ELR (cell line): ENCODE measurements at places on chromosomes 12 and 14.
A peak's percentile ranks its signal among the peaks of the same experiment; 100 is the strongest.

DNA sequence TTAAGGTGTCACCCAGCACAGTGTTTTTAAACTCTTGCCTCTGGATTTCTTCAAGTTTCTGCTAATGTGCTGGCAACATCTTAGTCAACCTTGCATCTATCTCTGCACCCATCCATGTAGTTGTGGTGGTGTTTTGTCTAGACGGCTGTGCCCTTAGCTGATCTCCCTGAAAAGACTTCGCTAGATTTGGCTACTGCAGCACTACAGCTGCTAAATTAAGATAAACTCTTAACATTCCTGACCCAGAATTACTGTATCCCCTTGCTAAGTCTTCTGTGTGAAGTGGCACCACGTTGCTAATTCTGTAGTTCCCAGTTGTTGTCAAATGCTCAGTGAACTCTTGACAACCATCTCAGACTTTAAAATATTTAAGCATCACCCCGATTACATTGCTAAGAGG lies 66.8 kb downstream of the SRGAP1 start:
- no peak for DNase-seq

DNA sequence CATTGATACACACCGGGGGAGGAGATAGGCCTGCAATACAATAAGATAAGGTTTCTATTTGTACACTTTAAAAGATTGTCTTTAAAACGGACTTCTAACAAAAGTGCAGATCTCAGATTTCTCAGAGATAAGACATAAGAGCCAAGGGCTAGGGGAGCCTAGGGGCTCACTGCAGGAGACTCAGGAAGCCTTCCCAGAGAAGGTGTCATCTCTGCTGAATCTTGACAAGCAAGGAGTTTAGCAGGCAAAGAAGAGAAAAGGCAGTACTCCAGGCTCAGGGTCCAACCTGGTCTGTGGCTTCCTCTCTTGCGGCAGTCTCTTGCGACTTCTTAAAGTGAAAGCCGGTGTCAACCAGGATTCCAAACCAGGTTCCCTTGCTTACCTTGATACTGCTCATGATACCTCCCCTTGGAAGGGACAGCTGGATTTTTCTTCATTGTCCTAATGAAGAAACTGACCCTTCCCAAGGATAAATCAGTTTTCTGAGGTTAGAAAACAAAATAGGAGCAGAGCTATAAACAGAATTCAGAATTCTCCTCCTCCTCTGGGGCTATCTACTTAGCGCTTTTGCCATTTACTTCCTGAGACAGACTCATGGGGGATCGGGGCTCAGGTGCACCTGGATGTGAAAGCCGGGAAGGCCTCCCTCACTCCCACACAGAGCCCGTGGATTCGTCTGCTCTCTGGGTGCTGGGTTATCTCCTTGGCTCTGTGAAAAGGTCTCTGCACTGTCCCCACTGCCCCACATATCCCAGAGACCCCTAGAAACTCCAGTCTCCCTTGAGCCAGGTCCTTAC lies 1.7 kb upstream of the SCNN1A start:
- DNase-seq: no peak

DNA sequence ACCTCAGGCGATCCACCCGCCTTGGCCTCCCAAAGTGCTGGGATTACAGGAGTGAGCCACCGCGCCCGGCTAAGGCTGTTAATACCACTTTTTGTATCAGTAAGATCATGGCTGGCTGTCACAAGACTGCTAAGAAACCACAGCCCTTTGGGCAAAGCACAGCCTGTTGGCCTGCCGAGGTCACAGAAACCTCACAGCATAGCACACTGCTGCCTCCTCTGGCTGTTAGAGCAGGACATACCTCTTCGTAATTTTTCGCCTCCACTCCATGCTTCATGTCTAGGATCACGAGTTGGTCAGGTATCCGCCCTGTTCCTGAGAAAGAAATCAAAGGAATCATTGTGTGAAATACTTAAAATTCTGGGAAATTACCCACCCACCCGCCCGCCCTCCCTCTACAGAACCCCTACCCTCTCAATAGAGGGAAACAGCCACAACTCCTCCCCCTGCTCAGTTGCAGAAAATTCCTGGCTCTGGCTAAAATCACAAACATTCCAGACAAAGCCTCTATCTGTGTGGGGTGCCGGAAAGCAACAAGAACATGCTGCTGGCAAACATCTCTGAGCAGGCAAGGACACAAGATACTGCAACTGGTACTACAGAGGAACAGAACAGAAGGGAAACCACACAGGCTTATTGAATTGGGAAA lies 20.7 kb upstream of the NEK9 start:
- peak; percentile 17 for DNase-seq

- DNase-seq: no peak
Measured at GRCh38 chr12:39618701-39619100, 902 bp downstream of the ABCD2 start.

- DNase-seq: no peak
Measured at GRCh38 chr14:73428353-73428824, 30.0 kb downstream of the NUMB start.

- no peak for DNase-seq
Measured at GRCh38 chr12:11963841-11964471, 106.8 kb upstream of the BCL2L14 start.

- DNase-seq: peak; percentile 80
Measured at GRCh38 chr12:27780612-27781408, 774 bp upstream of the MANSC4 start.

GRCh38 chr12:30026621-30027234 lies 243.0 kb upstream of the TMTC1 start:
- DNase-seq: peak; percentile 50

GRCh38 chr12:92075425-92075914 lies 70.2 kb downstream of the BTG1 start:
- DNase-seq: peak; percentile 68

- DNase-seq: no peak
Measured at GRCh38 chr14:101073598-101073965, 170.1 kb upstream of the RTL1 start.

DNA sequence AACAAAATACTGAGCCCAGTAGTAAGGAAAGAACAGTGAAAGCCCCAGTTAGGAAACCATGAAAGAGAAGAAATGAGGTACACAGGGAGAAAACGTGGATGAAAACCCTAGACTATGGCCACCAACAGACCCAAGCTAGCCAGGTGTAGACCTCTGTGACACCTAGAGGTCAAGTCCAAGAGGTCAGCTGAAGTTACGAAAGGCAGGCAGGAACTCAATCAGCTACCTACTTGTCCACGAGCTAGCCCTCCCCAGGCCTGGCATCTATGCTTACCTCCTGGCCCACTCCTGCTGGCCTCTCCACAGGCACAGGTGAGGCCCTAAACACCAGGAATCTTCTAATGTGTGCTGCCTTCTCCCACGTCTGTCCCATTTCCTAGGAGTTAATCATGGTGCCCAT lies 48.7 kb downstream of the DPF3 start:
- DNase-seq: no peak

- DNase-seq: no peak
Measured at GRCh38 chr12:55663391-55663790, 26.7 kb downstream of the OR10P1 start.

- no peak for DNase-seq
Measured at GRCh38 chr12:9753498-9753897, 7.2 kb downstream of the CD69 start.

DNA sequence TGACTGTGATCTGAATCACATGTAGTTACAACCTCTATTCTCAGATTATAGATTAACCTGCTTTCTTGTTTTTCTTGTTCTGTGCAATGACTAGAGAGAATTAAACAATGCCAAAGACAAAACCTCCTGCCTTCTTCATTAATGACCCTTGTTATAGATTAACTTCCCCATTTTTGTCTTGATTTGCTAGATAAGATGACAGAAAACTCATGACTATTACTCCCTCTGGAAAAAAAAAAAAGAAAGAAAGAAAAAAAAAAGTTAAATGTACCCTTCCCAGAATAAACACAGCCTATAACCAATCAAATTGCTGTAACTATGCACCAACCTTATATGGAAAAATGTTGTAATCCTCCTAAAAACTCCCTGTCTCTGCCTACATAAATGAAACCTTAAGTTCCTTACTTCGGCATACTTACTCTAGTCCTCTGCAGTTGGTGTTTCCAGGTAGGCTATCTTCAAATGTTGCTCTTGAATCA lies 41.1 kb upstream of the PCED1B start:
- DNase-seq: no peak

- peak; percentile 90 for DNase-seq
Measured at GRCh38 chr12:106415134-106415533, 57.6 kb downstream of the POLR3B start.

DNA sequence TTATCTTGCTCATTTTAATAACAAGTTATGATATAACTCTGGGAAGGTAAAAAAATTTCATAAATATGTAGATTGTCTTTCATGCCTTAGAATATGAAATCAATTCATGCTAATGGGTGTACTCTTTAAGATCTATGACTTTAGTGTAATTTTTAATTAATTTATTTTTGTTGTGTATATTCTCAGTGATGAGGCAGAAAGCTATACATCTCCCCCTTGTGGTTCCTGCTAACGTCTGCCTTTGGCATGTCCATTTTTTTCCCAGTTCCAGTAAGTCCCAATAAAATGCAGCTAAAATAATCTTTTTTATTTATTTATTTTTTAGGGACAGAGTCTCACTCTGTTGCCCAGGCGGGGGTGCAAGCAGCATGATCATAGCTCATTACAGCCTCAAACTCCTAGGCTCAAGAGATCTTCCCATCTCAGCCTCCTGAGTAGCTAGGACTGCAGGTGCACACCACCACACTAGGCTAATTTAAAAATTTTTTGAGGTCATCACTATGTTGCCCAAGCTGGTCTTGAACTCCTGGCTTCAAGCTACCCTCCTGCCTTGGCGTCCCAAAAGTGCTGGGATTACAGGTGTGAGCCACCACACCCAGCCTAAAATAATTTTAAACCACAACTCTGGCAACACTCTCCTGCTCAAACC lies 3.3 kb upstream of the CHURC1 start:
- DNase-seq: peak; percentile 70

DNA sequence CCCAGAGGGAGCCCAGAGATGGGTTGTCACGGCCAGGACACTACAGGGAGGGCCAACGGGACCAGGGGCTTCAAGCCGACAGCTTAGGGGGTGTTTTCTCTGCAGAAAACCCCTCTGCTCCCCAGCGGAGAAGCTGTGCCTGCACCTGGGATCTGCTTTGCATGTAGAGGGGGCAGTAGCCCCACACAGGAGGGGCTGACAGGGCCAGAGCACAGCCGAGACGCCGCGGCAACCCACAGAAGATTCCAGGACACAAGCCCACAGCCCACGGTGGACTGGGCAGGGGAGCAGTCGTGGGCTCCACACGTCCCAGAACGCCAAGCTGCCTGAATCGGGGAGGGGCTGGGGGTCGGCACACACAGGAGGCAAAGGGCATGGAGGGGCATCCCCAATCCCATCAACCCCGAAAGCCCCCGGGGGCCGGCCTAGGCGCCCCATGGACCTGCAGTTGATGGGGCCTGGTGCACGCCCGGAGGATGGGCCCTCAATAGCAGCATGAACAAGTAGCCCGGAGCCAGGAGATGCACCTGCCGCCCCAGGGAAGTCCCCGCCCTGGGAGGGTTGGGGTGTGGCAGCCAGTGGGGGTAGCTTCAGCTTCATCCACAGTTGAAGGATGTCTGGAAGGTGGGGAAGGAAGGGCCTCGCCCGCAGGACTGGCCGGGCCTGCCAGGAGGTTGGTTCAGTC lies 30.5 kb upstream of the TMEM179 start:
- DNase-seq: no peak

DNA sequence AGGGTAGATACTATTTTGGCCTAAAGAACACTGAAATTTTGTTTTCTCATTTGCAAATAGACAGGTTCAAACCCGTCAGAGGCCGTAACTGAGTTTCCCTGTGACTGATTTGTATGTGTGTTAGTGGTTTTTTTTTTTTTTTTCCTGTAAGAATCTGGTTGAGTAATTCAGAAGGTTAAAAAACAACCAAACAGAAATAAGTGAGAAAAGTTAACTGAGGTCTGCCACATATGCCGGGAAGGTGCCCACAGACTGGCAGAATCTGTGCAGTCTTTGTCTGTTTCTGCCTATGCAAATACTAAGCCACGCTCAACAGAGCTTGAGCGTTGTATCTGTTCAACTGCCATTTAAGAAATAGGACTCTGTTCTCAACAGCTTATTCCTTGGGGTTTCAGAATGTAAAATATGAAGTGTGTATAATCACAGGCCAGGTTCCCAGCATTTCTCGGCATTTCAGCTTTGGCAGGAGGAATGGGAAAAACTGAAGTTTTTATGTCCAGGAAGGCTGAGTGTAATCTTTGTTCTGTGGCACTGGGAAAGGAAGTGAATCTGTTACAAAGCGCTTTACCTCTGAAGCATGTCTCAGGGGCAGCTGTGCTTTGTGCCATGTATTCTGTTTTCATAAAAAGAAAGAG lies 181.9 kb downstream of the PRKCH start:
- no peak for DNase-seq

- no peak for DNase-seq
Measured at GRCh38 chr14:89418976-89419375, 1.9 kb upstream of the FOXN3 start.

- no peak for DNase-seq
Measured at GRCh38 chr14:58353516-58354299, 42.0 kb upstream of the TOMM20L start.

DNA sequence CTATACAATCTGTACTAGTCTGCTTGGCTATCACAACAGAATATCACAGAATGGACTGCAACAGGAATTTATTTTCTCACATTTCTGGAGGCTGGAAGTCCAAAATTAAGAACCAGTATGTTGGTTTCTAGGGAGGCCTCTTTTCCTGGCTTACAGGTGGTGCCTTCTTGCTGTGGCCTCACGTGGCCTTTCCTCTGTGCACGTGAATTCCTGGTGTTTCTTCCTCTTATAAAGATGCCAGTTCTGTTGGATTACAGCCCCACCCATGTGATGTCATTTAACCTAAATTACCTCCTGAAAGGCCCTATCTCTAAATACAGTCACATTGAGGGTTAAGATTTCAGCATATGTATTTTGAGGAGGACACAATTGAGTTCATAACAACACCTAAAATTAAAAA lies 32.1 kb upstream of the C2CD5 start:
- DNase-seq: no peak

GRCh38 chr14:20657216-20658211 lies 16.0 kb upstream of the OR6S1 start:
- peak; percentile 46 for DNase-seq

GRCh38 chr12:47360771-47361388 lies 281.1 kb upstream of the AMIGO2 start:
- peak; percentile 34 for DNase-seq

DNA sequence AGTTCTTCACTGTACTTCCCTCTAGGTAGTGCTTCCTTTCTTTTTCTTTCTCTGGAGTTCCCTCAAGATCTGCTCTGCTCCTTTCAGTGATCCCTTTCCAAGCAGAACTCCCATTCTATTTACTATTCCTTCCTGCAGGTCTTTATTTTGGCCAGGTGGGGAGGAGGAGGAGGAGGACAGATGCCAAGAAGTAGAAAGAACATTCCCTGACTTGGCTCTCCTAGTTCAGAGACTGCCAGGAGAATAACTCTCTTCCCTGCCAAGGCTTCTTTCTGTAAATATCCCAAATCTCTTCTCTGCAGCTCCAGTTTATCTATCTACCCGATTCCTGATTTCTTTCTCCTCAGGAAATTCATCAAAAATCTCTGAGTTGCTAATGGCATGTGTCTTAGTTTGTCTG lies 229.6 kb upstream of the TMEM260 start:
- DNase-seq: no peak

- DNase-seq: no peak
Measured at GRCh38 chr12:121975021-121975420, 46.7 kb upstream of the BCL7A start.

GRCh38 chr12:125314051-125314755 lies 249.0 kb downstream of the AACS start:
- DNase-seq: no peak

- peak; percentile 100 for DNase-seq
Measured at GRCh38 chr12:13205809-13206559, 9.5 kb downstream of the EMP1 start.

GRCh38 chr12:124920353-124920935 lies 6.0 kb upstream of the UBC start:
- DNase-seq: no peak

GRCh38 chr12:7100239-7100638 lies 8.0 kb upstream of the C1R start:
- no peak for DNase-seq
